ENCODE measurements at places on chromosomes 7 and 10.

DNA sequence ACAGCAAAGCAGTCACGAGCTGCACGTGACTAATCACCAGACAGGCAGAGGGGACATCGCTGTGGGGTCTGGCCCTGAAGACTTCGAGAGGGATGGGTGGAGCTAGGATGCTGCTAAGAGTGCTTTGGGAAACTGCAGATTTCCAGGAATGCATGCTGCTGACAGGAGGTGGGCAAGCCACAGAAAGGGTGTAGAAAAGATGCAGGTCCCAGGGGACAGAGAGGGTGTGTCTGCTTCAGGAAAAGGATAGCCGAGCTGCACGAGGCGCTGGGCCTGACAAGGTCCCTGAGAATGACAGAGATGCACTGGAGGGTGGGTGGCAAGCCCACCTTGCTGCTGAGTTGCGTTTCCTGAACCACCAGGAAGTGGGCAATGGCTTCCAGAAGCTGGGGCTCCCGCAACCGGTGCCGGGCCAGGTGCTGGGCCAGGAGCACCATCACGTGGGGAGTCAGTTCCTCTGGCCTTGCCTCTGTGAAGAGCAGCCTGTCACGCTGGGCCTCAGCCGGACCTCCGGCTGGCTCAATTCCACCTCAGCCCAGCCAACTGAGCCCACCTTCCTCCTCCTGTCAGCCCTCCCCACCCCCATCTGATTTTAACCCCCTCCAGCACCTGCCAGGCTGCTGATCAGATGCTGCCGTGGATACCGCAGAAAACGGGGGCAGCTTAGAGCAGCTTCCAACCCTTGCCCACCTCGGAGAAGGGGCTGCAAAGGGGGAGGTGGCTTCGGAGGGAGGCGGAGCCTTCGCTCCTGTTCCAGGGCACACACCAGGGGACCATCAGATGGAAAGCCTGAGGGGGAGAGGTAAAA lies 2.2 kb downstream of the FASTK start:
- no peak for DNase-seq

DNA sequence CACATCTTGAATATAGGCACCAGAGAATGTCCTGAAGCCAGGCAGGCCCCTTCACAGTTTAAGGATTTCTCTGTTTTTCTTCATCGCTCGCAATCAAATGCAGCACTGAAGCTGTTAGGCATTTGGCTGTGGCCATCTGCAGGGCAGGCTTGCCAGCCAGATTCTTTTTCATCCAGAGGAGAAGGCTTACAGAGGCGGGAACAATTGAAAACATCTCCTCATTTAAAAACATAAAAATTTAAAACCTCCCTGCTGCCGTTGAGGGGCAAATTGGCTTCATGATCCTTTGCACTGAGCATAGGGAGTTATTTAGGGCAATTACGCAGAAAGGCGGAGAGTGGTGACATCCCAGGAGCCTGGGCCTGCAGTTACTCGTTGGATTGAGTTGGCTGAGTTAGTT lies 500.0 kb downstream of the TYW1 start:
- no peak for DNase-seq

- no peak for DNase-seq
Measured at GRCh38 chr10:19966751-19967150, 150.5 kb downstream of the PLXDC2 start.

GRCh38 chr7:148304456-148304855 lies 286.1 kb upstream of the C7orf33 start:
- DNase-seq, result no peak

DNA sequence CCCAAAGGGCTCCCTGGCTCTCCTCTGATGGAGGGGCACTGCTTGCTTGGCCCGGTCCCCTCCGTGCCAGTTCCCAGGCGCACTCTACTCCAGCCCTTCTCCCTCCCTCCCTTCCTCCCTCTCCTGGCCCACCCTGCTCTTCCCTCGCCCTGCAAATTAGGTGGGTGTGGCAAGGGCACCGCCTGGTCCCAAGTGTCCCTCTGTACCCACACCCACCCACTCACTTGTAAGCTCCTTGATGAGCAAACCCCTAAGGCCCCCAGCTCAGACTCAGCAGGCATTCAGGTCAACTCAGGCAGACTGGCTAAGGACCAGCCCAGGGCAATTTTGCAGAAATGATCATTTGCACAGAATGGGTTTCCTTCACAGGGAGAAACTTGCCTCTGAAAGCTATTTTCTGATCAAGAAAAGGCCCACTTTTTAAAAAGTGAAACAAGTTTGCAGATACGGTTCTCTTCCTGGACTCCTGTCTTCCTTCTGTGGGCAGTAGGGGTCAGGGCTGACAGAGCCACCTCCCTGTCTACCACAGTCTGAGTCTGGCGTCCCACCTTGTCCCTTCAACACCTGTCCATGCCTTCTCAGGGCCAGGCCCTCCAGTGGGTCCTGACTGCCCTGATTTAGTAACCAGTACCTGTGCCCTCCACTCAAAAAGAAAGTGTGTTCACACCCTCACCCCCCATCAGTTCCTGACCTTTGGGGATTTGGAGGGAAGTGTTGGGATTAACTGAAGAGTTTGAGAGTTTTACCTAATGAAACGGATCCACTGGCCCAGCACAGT lies 28.3 kb downstream of the C10orf71 start:
- no peak for DNase-seq

All from aorta (tissue), 5 donors.